Sigmoid colon (tissue), 7 donors: ENCODE measurements at places on chromosomes 12 and 14. TPM values are rescaled to one million over a fixed set of nuclear protein-coding genes. Genes with fewer than 3 reads are reported as not detected.

Gene ST8SIA1
- polyA plus RNA-seq = 1.2 TPM

Gene NRXN3
- 3.6 TPM for polyA plus RNA-seq

Gene CCDC197
- polyA plus RNA-seq = not detected

Gene SMIM41
- not detected for polyA plus RNA-seq

Gene GOLT1B
- 18.0 TPM for polyA plus RNA-seq

Gene TMEM179
- polyA plus RNA-seq = 4.2 TPM

Gene CELA1
- not detected for polyA plus RNA-seq

Gene MANSC4
- polyA plus RNA-seq = not detected

Gene LRCOL1
- polyA plus RNA-seq = 0.55 TPM

Gene KCNK10
- 0.23 TPM for polyA plus RNA-seq

Gene AVPR1A
- polyA plus RNA-seq = not detected

Gene OGFOD2
- 17.8 TPM for polyA plus RNA-seq

Gene MYH7
- 0.28 TPM for polyA plus RNA-seq

Gene CHD8
- 9.0 TPM for polyA plus RNA-seq

Gene GPRC5D
- 0.16 TPM for polyA plus RNA-seq

Gene SELPLG
- polyA plus RNA-seq = 26.1 TPM

Gene HPD
- 2.4 TPM for polyA plus RNA-seq

Gene PTPRR
- 38.6 TPM for polyA plus RNA-seq

Gene C3AR1
- 9.0 TPM for polyA plus RNA-seq

Gene AKAP3
- 1.4 TPM for polyA plus RNA-seq
